ENCODE measurements at places on chromosomes 7 and 10.
A peak's percentile ranks its signal among the peaks of the same experiment; 100 is the strongest.

DNA sequence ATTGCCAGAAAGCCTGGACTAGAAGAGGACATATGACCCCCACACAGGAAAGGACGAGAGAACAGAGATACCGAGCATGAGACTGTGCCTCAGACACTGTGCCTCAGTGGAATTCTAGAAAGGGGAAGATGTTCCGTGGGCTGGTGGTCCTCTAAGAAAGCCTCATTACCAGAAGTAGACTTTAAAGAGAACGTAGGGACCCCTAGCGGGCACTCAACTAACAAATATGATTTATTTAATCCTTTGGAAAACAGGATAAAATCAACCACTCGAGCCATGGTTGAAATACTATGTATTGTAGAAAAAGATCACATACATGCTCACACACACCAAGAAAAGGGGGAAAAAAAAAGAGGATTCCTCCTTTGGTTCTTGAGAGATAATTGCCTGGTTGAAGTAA, 701.2 kb upstream of the SORCS1 start:
- H3K4me3 ChIP-seq: no peak overlapping the region
- H3K27me3 ChIP-seq: no peaks in the 10 kb centered on the region
- H3K36me3 ChIP-seq: no peaks in the 10 kb centered on the region
- H3K4me1 ChIP-seq: no peaks in the 10 kb centered on the region
- DNase-seq: no peak
- H3K27ac ChIP-seq: no peak overlapping the region

DNA sequence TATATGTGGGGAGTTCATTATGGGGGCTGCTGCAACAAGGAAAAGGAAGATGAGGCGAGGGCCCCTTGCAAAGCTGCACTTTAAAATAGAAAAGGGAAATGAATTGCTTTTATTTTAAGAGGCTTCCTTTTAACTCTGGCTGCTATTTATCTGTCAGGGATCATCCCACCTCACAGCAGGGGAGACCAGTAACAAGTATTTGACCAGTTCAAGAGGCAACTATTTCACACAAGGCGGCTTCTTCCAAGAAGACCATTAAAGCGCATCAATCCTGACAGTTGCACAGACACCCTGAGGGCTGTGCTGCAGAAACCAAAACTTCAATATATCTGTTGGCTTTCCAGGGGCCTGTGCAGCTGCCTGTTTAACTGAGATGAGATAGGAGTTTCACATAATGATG, 1009.2 kb downstream of the SORCS3 start:
- no peak overlapping the region for H3K27ac ChIP-seq
- no peaks in the 10 kb centered on the region for H3K27me3 ChIP-seq
- no peak for DNase-seq
- H3K36me3 ChIP-seq: no peaks in the 10 kb centered on the region

DNA sequence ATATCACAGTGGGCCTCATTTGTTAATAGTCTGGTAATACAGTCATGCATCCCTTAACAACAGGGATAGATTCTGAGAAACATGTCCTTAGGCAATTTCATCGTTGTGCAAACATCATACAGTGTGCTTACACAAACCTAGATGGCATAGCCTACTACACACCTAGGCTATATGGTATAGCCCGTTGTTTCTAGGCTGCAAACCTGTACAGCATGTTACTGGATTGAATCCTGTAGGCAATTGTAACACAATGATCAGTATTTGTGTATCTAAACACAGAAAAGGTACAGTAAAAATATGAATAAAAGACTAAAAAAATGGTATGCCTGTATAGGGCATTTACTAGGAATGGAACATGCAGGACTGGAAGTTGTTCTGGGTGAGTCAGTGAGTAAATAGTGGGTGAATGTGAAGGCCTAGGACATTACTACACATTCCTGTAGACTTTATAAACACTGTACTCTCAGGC, 12.0 kb upstream of the RHOBTB1 start:
- no peak overlapping the region for H3K27ac ChIP-seq
- no peaks in the 10 kb centered on the region for H3K36me3 ChIP-seq
- no peak for DNase-seq

GRCh38 chr7:157006829-157007469, 3.5 kb downstream of the MNX1 start:
- no peak overlapping the region for H3K27ac ChIP-seq
- no peak overlapping the region for H3K4me3 ChIP-seq
- no peak for DNase-seq
- no peaks in the 10 kb centered on the region for H3K36me3 ChIP-seq
- H3K27me3 ChIP-seq: peaks cover 97% of the 10 kb centered on the region
- peaks cover 22% of the 10 kb centered on the region for H3K4me1 ChIP-seq

- H3K27me3 ChIP-seq: no peaks in the 10 kb centered on the region
- no peak overlapping the region for H3K4me3 ChIP-seq
- H3K27ac ChIP-seq: no peak overlapping the region
- no peaks in the 10 kb centered on the region for H3K36me3 ChIP-seq
- DNase-seq: no peak
- no peaks in the 10 kb centered on the region for H3K4me1 ChIP-seq
Observed at GRCh38 chr10:1520909-1521565, 216.3 kb downstream of the ADARB2 start.

- no peaks in the 10 kb centered on the region for H3K27me3 ChIP-seq
- no peak for DNase-seq
- no peak overlapping the region for H3K4me3 ChIP-seq
- no peaks in the 10 kb centered on the region for H3K4me1 ChIP-seq
- no peaks in the 10 kb centered on the region for H3K36me3 ChIP-seq
- H3K27ac ChIP-seq: no peak overlapping the region
Observed at GRCh38 chr10:35928748-35929147, 286.7 kb upstream of the FZD8 start.

DNA sequence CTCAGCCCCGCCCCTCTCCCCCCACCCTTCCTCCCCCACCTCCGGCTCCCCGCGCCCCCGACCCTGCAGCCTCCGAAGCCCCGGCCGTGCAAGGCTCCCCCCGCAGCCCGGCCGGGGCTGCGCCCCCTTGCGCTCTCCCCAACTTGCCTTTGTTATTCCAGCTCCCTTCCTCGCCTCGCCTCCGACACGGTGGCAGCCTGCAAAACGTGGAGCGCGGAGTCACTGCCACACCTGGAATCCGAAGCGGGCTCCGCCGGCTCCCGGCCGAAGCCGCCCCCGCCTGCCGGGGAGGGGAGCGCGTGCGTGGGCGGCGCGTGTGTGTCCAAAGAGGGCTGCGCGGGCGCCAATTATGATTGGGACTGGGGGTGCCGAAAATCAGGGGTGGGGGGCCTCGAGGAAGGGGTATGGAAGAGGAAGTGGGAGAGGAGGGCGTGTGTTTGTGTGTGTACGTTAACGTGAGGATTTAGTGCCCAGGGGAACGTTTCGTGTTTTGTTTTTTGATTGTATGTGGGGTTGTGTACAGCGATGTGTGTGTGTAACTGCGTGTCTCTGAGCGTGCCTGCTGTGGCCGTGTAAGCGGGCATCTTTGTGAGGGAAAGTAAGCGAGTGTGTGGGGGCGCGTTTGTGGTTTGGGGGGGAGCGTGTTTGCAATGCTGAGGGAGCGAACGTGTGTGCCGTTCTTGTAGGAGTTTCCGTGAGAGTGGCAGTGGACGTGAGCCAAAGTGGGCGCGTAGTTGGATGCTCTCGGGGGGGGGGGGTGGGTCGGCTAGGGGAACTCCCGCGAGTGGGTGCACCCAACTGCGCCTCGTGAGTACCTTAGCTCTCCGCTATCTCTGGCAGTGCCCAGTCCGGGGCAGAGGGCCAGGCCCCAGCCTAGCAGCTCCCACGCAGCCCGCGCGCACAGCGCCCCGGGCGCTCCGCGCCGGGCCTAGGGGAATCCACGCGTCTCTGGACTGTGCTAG, 1.2 kb upstream of the ZMIZ1 start:
- peaks cover 65% of the 10 kb centered on the region for H3K4me1 ChIP-seq
- peak overlapping the region; percentile 58 for H3K27ac ChIP-seq
- H3K36me3 ChIP-seq: peaks cover 7% of the 10 kb centered on the region

- H3K36me3 ChIP-seq: peaks cover 30% of the 10 kb centered on the region
- H3K4me3 ChIP-seq: no peak overlapping the region
- no peak overlapping the region for H3K27ac ChIP-seq
Observed at GRCh38 chr10:16809074-16809718, 8.0 kb downstream of the RSU1 start.

DNA sequence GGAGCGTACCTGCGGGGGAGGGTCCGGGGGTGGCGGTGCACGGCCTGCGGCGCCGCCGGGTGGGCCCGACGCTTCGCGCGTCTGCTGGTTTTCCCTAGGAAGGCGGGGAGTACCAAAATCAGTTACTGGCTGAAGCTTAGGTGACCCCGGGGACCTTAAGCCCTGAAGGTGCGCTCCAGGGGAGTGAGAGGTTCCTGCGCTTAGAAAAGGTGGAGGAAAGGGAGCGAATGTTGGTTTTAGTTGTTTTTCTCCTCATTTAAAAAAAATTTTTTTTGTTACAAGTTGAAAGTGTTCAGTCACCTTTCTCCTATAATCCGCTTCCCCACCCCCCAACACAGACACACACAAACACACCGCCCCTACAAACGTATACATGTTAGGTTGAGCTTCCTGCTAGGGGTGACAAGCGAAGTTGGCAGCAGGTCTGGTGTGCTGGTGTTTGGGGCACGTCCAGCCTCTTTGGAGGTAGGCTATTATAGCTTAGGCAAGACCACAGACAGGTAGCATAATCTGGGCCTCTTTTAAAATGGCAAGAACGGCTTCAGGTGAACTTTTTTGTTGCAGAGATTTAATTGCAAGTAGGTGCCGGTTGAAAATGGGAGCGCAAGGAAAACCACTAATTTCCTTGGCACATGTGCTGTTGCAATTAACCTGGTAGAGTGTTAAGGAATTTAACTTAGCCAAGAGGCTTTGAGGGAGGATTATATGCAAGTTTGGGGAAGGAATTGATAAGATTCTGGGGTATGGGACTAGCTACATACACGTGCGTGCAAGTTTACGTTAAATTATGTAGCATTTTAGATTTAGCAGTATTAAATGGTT, 945 bp downstream of the ADD3 start:
- DNase-seq: peak; percentile 63
- H3K4me1 ChIP-seq: peaks cover 43% of the 10 kb centered on the region
- no peaks in the 10 kb centered on the region for H3K27me3 ChIP-seq

DNA sequence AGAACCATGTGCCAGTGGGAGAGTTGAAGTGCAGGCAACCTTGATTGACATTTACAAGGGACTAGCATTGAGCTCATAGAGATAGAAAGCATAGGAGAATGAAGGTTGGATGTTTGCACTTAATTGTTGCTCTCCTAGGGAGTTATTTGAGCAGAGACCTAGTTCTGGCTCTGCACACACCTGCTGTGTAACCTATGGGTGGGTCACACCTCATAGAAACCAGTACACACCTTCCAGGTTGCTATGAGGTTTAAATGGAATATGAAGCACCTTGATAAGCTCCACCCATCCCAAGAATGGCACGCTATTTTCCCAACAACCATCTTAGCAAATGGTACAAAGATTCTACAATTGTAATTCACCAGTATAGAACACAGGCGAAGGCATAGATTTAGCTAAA, 86.2 kb upstream of the AOAH start:
- H3K36me3 ChIP-seq: no peaks in the 10 kb centered on the region
- no peak for DNase-seq
- H3K27me3 ChIP-seq: peaks cover 13% of the 10 kb centered on the region
- H3K27ac ChIP-seq: no peak overlapping the region
- H3K4me3 ChIP-seq: no peak overlapping the region
- no peaks in the 10 kb centered on the region for H3K4me1 ChIP-seq

- no peak overlapping the region for H3K4me3 ChIP-seq
- H3K27me3 ChIP-seq: peaks cover 5% of the 10 kb centered on the region
- peaks cover 11% of the 10 kb centered on the region for H3K4me1 ChIP-seq
- H3K27ac ChIP-seq: no peak overlapping the region
Observed at GRCh38 chr10:68088740-68089139, 13.7 kb upstream of the HERC4 start.

DNA sequence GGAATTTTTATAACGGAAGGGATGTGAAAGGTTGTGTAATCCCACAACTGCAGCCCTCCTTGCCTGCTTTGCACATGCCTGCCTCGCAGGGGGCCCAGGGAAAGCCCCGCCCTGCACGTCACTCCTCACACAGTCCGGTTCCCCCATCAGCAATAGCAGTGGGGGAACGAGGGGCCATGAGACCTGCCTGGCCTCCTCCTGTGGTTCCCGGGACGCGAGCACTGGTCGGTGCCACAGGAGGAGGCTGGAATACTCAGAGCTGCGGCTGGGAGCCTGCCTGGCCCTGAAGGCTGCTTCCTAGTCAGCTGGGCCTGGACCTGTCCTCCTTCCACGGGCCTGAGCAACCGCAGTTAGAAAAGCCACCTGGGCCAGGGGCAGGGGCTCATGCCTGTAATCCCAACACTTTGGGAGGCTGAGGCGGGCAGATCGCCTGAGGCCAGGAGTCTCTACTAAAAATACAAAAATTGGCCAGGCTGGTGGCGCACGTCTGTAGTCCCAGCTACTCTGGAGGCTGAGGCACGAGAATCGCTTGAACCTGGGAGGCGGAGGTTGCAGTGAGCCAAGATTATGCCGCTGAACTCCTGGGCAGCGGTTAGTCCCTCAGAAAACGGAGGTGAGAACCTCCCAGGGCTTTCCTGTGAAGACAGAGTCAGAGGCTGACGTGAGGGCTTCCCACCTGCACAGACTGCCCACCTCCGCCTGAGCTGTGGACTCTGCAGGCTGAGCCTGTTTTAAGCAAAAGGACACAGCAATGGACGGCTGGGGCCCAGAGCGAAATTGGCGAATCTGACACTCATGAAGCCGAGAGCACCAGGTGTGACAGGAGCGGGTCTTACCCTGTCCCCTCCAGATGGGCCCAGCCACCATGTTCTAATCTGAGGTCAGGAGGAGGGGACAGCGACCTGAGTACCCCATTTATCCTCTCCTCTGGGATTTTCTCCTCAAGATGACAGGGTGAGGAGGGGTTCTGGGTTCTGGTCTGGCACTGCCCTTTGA, 52.9 kb downstream of the VIPR2 start:
- peak; percentile 18 for DNase-seq
- H3K4me3 ChIP-seq: no peak overlapping the region
- H3K27me3 ChIP-seq: no peaks in the 10 kb centered on the region
- no peak overlapping the region for H3K27ac ChIP-seq

DNA sequence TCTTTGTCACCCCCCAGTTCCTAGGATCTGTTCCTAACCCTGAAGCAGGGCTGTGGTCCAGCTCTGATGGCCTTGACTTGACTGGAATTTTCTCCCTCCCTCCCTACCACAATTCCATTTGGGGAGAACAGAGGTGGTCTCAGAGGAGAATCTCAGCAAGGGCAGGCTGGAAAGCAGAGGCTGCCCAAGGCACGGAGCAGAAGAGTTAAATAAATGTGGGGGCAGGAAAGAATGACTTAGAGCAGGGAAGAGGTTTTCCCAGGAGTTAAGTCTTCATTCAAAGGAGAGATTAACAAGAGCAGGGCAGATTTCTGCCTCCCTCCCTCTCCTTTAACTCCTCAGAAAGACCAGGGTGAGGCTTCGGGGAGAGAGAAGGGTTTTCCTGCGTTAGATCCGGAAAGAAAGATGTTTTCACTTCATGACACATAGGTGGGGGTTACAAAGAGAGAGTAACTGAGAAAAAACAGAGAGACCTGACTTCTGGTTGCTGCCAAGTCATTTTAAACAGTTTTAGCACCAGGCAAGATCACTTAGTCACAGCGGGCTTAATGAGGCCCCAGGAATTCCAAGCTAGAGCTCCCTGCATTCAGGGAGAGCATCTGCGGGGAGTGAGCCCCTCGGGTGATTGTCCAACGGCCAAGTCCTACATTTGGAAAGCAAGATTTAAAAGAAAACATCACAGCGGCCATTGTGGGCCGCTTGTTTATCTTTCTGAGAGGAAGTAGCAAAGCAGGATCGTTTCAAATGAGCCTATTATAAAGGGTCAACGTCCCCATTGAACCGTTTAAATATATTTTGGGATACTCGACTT, 78.7 kb downstream of the ARHGAP22 start:
- no peak for DNase-seq
- H3K27me3 ChIP-seq: peaks cover 63% of the 10 kb centered on the region
- no peak overlapping the region for H3K27ac ChIP-seq
- H3K4me1 ChIP-seq: no peaks in the 10 kb centered on the region
- H3K36me3 ChIP-seq: no peaks in the 10 kb centered on the region

Measured in activated naive CD4-positive, alpha-beta T cell treated with anti-CD3 and anti-CD28 coated beads, Interleukin-2, amount 10 ng/mL, durations not matched to agents 7 days and 5 days (primary cell).